Stromal cell of bone marrow (primary cell): ENCODE measurements at places on chromosomes 3 and 15.

- DNase-seq = no peak
Measured at GRCh38 chr15:97129674-97130073, 799.2 kb downstream of the NR2F2 start.

DNA sequence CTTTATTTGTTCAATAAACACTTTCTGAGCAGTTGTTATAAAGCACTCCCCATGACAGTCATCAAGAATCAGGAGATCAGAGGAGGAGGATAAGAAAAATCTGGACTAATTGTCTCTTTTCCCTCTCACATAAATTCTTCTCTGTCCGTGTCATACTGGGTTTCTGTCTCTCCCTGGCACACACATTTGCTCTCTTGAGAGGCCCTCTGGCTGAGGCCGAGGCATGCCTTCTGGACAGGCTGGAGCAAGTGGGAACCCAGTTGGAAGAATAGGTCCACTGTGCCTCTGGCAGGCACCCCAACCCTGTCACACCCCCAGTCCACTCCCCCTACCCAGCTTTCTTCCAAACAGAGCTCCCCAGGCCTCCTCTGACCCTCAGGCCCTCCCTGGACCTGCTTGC, 315.8 kb downstream of the UACA start:
- no peak for DNase-seq

DNA sequence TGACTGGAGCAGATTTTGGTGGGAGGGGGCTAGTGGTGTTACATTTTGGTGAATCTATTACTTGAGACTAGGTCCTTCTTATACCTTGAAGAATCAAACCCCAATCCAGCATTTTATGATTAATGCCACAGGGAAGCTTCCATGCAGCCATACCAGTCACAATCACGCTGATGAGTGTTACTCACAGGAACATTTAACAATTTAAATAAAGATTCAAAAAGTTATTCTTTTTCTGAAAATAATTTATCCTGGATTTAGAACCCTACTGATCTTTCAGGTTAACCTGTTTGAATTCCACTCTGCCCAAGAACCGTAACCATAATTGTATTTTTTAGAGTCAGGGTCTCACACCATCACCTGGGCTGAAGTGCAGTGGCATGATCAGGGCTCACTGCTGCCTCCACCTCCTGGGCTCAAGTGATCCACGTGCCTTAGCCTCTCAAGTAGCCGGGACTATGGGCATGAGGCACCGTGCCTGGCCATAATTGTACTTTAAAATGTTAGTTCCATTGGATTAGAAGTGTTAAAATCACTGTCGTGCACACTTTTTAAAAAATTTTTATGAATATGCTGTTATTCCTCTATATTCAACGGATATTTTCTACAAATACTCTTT, 929 bp upstream of the MTMR10 start:
- DNase-seq = no peak

GRCh38 chr15:78272316-78272715, 8.0 kb downstream of the DNAJA4 start:
- no peak for DNase-seq

- no peak for DNase-seq
Measured at GRCh38 chr3:69200384-69201068, 78.1 kb upstream of the LMOD3 start.

- DNase-seq = no peak
Measured at GRCh38 chr3:167626490-167626889, 27.3 kb downstream of the WDR49 start.

GRCh38 chr3:133488785-133489367, 84.6 kb upstream of the CDV3 start:
- DNase-seq = peak; percentile 11

GRCh38 chr15:92159906-92160841, 233.5 kb upstream of the ST8SIA2 start:
- no peak for DNase-seq
